NCI-H774 (cell line): ENCODE measurements at places on chromosomes 13 and 19.

DNA sequence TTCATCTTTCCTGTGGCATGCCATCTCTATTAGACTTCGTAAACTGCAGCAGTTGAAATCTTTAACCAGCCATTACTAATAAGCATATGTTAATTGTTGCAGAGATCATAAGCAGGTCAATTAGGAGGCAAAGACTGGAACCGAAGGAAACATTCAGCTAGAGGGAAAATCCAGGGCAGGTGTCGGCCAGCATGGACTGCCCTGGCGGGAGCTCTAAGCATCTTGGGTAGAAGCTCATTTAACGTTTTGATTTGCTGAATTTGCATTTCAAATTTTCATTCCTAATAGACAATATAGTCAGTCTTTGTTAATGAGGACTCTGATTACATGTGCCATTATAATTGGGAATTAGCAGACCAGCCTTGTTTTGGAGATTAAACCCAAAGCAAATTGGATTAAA is 238.6 kb downstream of the POU4F1 start:
- no peak for DNase-seq

DNA sequence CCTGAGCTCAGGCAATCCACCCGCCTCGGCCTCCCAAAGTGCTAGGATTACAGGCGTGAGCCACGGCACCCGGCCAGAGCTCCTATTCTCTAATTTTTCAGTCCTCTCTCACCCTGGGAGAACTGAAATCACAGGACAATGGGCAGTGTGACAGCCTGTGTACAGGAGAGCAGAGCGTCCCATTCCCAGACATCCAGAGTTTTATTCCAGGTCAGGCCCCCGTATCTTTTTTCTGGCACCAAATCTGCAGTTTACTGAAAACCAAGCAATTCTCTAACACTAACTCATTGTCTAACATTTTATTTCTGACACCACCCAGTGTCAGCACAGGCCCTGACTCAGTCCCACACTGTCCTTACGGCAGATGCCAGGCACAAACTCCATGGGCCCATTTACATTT is 6.7 kb downstream of the ZNF708 start:
- no peak for DNase-seq

GRCh38 chr13:66301006-66301405 is 929.1 kb downstream of the PCDH9 start:
- DNase-seq: no peak

GRCh38 chr13:48925001-48925400 is 50.7 kb upstream of the FNDC3A start:
- DNase-seq: no peak

- DNase-seq: no peak
These were observed 204.6 kb downstream of the MTUS2 start for GRCh38 chr13:29024783-29025182.

DNA sequence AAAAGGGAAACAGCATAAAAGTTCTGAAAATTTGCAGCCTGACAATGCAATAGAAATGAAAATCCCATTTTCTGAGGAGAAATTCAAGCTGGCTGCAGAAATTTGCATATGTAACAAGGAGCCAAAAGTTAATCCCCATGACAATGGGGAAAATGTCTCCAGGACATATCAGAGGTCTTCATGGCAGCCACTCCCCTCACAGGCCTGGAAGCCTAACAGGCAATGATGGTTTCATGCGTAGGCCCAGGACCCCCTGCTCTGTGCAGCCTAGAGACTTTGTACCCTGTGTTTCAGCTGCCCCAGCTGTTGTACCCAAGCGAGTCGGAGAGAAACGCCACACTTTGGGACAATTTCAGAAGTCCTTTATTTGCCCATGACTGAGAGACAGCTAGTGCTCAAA is 701.3 kb upstream of the KLHL1 start:
- no peak for DNase-seq

GRCh38 chr13:48949566-48950500 is 25.9 kb upstream of the FNDC3A start:
- DNase-seq: no peak

DNA sequence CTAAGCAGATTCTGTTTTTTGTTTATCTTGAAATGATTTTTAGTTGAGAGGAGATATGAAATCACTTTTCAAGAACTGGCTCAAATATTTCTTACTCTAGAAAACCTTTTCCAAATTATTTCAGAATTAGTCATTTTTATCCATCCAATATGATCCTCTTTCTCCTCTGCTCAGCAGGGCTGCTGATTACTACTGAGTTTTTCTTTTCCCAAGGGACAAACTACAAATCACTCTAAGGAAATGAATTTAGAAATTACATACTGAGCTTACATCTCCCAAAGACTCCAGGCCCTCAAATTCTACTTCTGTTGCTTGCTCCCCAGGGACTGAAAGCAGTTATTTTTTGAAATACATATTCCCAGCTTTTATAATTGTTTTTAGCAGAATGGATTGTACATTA is 87.4 kb upstream of the UFM1 start:
- DNase-seq: no peak

DNA sequence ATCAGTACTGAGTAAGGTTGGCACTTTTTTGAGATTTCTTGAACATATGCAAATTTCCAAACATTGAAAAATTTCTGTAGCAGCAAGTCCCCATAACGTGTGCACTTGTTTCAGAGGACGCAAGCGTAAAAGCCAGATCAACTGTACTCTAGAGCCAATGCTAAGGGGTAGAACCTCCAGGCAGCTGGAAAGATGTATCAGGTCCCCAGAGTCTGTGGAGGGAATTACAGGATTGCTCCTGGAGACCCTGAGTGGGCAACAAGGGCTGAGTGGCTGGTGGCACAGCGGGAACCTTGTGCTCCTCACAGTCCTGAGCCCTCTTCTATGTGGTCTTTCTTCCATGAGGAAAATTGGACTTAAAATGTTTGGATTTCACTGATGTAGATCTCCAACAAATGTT is 53.9 kb upstream of the AMER2 start:
- DNase-seq: no peak

DNA sequence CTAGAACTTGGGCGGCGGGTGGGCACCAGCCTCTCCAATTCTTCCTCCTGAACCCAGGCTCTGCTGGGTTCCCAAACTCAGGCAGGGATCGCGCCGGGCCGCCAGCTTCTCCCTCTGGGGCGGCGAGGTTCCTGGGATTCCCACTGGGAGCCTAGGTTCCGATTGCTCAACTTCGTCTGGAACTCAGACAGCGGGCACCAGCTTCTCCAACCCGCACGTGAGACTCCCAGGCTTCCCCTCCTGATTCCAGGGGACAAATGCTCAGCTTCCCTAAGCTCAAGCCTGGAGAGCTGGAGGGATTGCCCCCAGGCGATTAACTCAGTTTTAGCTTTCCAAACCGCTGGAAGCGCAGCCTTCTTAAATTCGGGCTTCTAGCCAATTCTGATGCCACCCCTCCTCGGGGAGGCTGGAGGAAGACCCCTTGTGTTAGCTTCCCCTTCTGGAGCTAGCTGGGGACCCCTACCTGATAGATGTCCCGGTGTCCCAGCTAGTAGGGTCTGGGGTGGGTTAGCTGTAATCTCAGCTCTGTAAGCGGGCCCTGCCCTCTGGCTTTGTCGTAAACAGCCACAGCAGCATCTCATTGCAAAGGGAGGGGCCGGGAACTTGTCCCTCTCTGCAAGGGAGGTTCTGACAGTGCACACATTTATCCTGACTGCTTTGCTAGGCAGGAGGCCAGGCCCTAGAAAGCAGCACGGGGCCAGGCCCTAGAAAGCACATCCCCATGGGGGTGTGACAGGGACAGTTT is 671 bp downstream of the MCOLN1 start:
- no peak for DNase-seq

DNA sequence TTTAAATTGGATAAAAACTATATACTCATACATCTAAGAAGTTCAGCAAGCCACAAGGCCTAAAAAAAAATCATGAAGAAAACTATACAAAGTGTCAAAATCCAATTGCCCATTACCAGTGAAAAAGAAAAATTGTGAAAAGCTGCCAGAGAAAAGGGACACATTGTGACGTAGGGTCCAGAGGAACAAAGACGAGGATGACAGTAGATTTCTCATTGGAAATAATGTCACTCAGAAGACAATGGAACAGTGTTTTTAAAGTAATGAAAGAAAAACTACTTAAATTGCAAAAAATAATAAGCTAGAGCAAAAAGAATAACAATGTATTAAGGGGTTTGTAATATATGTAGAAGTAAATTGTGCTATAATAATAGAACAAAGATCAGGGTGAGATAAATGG is 195.2 kb downstream of the EFNB2 start:
- DNase-seq: no peak

- no peak for DNase-seq
These were observed 64.4 kb downstream of the POSTN start for GRCh38 chr13:37534181-37534580.

- DNase-seq: peak; percentile 85
These were observed at the start of gene FGF22 for GRCh38 chr19:639253-640160. Gene FGF22, plus strand, starts transcription at chr19:639879. Its CDS starts 47 bp downstream, at chr19:639926.

GRCh38 chr19:37983153-37983552 is 76.1 kb downstream of the SIPA1L3 start:
- no peak for DNase-seq

- DNase-seq: no peak
These were observed 2.3 kb downstream of the ONECUT3 start for GRCh38 chr19:1755467-1756171.

DNA sequence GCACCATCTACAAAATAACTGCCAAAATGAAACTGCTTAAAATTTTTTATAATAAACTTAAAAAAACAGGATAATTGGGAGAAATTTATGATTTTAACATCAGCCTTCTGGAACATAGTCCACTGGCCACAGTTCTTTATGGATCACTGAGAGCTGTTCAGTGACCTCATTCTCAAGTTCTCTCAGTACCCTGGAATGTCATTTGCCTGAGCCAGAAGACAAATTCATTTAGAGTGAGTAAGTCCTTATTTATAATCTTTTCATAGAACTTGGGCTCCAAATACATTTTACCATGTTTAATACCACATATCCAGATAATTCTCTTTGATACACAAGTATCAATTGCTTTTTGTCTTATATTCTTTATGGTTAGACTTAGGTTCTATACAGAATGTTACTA is 87.6 kb downstream of the CAB39L start:
- DNase-seq: no peak

DNA sequence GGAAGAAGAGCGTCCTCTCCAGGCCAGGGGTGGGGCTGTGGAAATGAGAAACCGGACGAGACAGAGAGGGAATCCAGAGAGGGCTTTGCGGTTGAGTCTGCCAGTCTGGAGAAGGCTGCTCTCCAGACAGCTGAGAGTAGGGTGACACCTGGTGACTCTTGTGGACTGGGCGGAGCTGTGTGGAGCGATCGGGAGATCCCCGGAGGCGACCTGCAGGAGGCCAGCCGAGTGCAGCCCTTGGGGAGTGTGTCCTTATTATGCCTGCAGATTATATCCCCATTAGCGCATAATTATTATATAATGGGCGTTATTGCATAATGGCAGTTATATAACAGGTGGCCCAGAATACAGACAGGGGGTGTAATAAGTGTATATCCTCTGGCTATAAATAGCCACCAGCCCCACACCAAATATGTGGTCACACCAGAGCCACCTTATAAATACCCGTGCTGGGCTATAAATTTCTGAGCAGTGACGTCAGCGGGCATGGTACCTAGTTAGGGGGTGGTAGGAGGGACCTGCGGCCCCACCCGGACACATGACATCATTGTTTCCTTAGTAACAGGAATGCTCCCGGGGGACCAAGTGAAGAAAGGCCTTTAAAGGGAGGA is 41.2 kb downstream of the NFIX start:
- DNase-seq: peak; percentile 63

DNA sequence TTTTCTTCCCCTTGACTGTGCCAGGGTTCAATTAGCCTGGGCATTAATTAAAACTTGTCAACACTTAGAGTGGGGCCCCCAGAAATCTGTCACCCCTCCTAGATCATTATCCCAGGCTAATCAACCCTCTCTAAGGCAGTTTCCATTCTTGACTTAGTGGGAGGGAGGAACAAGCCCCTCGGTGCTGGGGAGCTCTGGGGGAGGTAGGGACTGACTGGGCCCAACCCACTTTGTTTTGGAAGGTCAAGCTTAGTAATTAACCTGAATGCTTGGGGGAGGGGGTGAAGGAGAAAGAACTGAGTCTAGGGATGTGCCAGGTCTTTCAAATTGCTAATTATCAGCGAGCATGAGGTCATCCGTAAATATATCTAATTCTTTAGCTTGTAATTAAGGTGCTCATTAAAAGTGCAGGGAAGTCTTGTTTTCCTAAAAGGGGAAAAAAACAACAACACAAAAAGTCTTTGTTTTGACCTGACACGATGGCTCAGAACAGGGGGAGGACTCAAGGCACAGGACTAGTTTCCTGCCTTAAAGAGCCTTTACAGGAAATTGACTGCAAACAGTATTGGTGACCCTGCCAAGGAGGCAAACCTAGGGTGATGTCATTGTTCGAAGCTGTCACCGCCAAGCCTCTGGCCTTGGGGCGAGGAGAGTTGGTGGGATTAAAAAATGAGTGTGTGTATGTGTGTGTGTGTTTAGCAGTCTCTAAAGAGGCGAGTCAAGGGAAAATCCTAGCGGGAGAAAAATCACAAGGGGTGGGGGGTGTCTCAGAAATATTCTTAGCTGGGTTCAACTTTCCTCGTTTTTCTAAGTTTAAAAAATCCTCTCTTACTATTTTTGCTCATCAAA is 19.4 kb downstream of the ACTN4 start:
- DNase-seq: no peak

DNA sequence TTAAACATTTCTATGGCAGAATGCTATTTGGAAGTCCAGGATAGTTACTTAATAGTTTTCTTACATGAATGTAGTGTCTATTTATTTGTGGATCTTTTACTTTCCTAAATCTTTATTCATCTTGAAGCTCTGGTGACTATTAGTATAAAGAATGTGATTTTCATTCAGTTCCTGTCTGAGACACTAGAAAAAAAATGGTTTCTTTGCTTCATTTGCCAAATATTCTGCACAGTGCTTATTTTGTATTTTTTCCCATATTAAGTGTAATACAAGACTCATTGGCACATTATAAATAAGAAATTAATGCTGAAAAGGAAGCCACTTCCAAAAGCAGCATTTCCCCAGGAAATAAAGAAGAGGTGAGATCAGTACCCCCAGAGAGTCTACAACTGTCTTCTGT is 109.8 kb downstream of the POSTN start:
- DNase-seq: no peak

- no peak for DNase-seq
These were observed 16.9 kb upstream of the ZNF730 start for GRCh38 chr19:23099966-23100365.
